ENCODE measurements at places on chromosomes 5 and 9.

- DNase-seq: no peak
Observed at GRCh38 chr5:7464182-7464581, 68.2 kb downstream of the ADCY2 start.

DNA sequence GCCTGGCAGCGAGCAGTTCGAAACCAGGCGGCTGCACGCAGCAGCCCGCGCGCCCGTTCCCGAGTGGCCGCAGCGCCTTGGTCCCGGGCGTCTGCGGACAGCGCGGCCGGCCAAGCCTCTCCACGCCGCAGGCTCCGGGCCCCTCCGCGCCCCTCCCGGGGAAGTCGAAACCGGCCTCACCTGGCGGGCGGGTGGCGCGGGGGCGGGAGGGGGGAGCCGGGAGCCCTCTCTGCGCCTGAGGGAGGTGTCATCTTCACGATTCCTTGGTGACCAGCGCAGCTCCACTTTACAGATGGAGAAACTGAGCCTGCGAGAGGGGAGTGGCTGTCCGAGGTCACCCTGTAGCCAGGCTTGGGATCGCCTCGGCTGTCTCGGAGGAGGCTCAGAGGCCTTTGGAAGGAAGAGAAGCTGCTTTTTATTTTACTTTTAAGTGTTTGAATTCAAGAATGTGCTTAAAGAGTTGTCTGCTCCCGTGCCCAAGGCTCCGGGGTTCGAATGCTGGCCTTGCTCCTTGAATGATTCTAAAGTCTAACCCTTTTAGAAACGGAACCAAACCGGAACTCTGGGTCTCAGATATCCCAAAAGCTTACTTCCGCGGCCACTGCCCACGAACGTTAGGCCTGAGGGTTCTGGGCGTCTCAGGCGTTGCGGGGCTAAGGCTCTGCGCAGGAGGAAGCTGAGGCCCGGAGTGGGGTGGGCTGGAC is 662 bp downstream of the SUSD3 start:
- no peak for DNase-seq

DNA sequence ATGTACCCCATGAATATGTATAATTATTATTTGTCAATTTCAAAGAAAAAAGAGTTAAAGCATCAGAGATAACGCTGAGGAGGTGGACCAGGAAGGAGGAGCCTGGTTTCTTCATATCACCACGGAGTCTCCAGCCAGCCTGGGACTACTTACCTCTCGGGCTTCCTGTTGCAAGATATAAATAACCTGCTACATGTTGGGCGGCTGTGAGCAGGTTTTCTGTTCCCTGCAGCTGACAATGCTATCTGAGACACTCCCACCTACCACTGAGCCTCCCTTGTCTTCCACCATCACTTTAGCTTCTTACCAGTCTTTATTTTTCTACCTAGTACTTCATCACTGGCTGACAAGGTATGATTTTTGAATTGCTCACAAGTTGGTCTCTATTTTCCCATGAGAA is 102.7 kb upstream of the CPEB4 start:
- no peak for DNase-seq

- DNase-seq: no peak
Observed at GRCh38 chr5:9212605-9213004, 333.3 kb downstream of the SEMA5A start.

GRCh38 chr9:114266969-114267368 is 55.9 kb upstream of the ORM1 start:
- DNase-seq: no peak

- no peak for DNase-seq
Observed at GRCh38 chr5:72468606-72469005, 38.6 kb downstream of the ZNF366 start.

GRCh38 chr5:130549884-130550561 is 615.0 kb downstream of the HINT1 start:
- DNase-seq: peak; percentile 79

DNA sequence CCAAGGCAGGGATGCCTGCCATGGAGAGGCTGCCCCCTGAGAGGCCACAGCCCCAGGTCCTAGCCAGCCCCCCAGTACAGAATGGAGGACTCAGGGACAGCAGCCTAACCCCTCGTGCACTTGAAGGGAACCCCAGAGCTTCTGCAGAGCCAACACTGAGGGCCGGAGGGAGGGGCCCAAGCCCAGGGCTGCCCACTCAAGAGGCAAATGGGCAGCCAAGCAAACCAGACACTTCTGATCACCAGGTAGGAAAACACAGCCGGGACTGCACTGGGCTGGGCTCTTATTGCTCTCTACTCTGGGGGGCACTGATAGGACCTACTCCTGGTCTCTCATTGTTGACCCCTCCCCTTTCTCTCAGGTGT is 3.2 kb downstream of the RELL2 start:
- no peak for DNase-seq

DNA sequence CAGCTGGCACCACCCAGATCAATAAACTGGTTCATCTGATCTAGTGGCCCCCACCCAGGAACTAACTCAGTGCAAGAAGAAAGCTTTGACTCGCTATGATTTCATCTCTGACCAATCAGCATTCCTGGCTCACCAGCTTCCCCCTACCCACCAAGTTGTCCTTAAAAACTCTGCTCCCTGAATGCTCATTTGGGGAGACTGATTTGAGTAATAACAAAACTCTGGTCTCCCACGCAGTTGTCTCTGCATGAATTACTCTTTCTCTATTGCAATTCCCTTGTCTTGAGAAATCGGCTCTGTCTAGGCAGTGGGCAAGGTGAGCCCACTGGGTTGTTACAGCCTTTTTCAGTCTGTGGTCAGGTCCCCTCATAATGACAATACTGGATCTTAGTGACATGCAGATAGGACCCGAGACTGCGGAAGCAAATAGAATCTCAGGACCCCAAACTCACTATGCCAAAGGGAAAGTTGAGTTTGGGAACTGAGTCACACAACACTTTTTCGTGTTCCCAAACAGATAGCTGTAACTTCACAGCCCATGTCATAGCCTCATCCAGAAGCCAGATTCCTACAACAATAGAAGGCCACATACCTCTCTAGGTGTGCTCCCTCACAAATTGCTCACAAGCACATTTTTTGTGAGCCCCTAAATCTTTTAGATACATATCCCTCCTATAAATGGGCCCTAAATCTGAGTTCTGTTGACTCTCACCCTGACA is 175.2 kb upstream of the RAI14 start:
- DNase-seq: no peak

GRCh38 chr5:115573133-115573532 is 28.6 kb upstream of the FEM1C start:
- DNase-seq: no peak

- DNase-seq: no peak
Observed at GRCh38 chr9:68998812-68999211, 15.1 kb downstream of the PRKACG start.

DNA sequence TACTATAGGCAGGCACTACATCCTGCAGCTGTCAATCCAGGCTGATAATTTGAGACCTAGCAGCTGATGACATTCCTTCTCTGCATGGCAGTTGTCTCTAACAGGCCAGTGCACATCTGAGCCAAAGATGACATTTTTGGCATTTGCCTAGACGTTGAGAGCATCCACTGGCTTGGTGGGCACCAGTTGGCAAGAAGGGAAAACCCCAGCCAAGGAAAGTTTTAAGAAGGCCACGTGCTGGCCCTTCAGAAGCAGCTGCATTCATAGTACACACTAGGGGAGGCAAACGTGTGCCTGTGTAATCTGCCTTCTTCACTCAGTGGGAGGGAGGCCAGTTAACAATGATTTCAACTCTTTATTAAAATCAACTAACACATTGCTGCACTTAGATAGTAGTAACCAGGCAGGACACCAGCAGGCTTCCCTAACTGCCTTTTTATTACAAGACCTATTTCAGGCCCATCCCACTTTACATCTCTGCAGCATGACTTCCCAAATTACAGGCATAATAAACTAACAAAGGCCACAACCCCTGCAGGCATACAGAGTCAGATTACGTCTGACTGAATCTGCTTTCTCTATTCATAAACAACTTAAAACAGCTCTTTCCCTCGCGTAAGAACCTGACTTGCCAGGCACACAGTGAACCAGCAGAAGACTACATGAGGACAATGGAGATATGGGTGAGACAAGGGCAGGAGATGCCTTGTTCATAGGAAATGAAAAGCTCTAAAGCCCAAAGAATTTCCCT is 576.3 kb downstream of the PDE4D start:
- DNase-seq: no peak

DNA sequence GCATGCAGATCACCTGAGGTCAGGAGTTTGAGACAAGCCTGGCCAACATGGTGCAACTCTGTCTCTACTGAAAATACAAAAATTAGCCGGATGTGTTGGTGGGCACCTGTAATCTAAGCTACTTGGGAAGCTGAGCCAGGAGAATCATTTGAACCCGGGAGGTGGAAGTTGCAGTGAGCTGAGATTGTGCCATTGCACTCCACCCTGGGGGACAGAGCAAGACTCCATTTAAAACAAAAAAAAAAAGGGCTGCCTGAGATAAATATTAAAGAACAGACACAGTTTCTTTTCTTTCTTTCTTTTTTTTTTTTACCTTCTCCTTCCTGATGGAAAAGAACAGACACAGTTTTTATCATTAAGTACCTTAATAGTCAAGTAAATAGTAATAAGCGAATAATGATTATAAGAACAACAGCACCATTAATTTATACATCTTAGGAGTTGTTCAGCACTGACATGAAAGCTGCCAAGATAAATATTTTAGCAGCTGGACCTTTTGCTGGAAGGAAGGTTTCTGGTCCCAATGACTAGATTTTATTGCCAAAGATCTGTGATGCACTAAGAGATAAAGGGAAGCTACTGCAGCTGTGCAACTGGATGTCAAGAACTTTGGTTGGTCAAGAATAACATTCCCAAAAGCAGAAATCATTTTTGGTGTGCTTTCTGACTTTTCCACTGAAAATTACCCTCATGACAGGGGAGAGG is 7.0 kb downstream of the CENPP start:
- no peak for DNase-seq

- no peak for DNase-seq
Observed at GRCh38 chr5:68898951-68899471, 194.8 kb upstream of the SLC30A5 start.

GRCh38 chr9:34271265-34272006 is 57.6 kb downstream of the KIF24 start:
- no peak for DNase-seq

DNA sequence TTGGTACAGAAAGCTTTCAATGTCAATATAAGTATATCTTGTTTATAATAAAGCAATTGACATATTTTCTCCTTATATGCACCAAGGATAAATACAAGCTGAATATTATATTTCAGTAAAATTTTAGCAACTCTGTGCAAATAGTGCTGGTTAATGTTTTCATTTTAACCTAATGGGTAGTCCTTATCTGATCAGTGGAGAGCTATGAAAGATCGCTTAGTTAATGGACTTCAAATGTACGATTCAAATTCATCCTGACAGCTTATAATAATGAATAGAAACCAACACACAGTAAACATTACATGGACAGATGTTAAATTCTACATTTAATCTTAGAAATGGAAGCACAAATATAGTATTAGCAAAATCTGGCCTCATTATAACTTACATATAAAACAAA is 1495.2 kb upstream of the C9orf72 start:
- DNase-seq: no peak

DNA sequence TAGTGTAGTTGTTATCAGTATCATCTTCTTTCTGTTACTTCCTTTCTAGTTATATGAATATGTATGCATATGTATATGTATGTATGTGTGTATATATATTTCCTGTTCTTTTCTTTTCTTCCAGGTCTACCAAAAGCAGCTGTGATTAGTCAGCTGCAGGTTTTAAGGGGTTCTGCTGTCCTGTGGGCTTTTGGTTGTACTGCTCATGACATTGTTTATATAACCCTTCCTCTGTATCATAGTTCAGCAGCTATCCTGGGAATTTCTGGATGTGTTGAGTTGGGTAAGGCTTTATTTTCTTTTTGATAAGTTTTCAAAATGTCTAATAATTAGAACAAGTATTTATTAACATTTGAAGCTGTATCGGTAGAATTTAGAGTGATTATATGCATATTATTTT is 23.2 kb downstream of the SLC27A6 start:
- DNase-seq: no peak

DNA sequence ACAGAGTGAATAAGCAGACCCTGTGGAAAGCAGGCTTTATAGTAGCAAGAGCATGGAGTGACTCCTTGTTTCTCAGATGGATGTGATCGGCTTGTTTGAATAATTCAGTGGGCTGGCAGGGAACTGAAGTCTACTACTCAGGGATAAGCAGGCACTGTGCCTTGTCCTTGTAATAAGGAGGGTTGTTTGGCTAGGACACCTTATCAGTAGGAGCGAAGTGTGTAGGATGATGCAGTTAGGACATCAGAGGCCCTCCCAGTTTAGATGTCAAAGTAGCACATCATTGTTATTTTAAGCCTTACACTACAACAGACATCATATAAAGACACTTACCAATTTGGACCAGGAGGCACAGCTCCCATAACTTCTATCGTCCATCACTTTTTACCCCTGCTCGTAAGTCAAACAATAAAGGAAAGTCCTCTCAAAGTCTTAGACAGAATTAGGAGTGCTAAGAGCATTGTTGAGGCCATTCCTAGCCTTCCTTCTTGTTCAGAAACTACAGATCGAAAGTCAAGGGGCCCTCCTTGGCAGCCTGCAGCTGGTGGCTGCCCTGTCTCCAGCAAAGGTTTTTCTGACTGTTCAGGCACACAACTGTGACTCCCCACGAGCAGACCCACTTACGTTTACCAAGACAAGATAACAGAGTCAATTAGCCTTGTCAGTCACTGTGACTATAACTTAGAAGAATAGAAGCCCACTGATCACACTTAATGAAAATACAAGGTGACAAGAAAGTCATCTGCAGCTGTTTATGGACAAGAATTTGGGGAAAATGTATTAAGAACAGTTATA is 218.6 kb downstream of the SNX18 start:
- DNase-seq: no peak

DNA sequence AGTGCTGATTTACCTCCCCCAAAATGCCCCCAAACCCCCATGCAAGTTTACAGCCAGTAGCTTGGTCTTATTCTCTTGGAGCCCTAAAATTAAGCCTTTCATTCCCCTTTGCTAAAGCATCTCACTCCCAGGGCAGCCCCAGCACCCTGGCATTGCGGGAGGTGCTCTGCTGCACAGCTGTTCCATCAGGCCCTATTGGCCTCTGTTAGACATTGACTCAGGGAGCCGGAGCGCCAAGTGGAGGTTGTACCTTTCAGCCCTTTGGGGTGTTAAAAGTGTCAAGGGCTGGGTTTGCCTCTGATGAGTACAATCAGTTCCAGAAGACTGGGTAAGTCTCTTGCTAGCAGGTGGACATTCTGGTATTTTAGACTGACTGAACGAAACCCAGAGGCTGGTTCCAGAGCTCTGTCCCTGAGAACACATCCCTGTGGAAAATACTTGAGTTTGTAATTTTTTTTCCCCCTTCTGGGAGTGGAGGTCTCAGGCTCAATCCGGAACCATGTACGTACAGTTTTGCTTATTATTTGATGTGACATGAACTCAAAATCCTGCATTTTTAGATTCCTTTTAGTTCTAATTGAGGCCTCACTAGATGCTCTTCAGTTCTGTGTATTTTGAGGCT is 102.4 kb downstream of the UBE2R2 start:
- no peak for DNase-seq
